ENCODE measurements at places on chromosomes 5 and 9. TPM values are rescaled to one million over a fixed set of nuclear protein-coding genes. Genes with fewer than 3 reads are reported as not detected.

- DNase-seq = no peak
Measured at GRCh38 chr9:122100756-122101155, 7.6 kb upstream of the TTLL11 start.

- no peak for DNase-seq
Measured at GRCh38 chr5:123582550-123583285, 70.7 kb downstream of the CSNK1G3 start.

DNA sequence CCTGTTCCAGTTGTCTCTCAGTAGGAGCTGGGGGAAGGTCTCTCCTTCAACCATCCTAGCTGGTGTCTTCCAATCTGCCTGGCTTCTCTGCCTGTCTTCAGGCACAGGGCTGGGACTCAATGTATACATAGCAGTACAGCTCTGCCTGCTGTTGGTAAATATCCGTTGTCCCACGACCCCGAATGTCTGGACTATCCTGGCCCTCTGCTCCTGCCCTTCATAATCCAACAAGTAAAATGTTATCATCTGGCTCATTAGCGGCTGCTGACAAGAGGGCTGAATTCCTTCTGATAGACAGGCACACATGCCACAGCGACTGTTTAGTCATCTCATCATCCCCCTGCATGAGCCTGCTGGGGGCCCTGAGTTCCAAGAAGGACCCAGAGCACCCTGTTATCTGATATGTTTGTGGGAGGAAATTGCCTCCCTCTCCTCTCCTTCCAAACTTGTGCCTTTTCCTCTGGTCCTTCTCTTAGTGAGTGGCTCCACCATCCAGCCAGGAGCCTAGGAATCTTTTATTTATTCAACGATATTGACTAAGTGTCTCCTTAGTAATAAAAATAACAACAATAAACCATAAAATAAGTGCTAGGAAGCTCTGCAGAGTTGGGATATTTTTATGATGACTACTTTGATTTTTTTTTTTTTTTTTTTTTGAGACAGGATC lies 29.5 kb upstream of the TGFBR1 start:
- no peak for DNase-seq

The LHX3 gene
- not detected for total RNA-seq

DNA sequence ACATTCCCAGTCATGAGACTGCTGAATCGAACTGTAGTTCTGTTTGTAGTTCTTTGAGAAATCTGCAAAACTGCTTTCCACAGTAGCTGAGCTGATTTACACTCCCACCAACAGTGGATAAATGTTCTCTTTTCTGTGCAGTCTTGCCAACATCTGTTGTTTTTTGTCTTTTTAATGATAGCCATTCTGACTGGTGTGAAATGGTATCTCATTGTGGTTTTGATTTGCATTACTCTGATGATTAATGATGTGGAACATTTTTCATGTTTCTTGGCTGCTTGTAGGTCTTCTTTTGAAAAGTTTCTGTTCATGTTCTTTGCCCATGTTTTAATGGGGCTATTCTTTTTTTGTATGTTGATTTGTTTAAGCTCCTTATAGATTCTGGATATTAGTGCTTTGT lies 187.3 kb upstream of the TLE4 start:
- no peak for DNase-seq

- DNase-seq = no peak
Measured at GRCh38 chr9:121607434-121608167, 43.8 kb upstream of the DAB2IP start.

DNA sequence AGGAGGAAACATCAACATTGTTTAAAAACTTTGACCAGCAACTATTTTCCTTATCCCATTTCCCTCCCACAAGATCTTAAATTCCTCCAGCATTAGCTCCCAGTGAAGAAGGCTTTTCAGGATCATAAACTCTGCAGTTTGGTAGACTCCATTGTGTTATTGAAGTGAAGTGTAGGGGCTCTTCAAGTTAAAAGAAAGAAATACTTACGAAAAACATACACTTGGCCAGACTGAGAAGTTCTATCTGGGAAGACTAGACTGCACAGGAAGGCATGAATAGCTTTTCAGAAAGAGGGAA lies 22.3 kb downstream of the LIFR start:
- DNase-seq = no peak

- DNase-seq = no peak
Measured at GRCh38 chr5:20611620-20612019, 623.6 kb upstream of the CDH18 start.

The OR1J2 gene
- total RNA-seq = not detected

DNA sequence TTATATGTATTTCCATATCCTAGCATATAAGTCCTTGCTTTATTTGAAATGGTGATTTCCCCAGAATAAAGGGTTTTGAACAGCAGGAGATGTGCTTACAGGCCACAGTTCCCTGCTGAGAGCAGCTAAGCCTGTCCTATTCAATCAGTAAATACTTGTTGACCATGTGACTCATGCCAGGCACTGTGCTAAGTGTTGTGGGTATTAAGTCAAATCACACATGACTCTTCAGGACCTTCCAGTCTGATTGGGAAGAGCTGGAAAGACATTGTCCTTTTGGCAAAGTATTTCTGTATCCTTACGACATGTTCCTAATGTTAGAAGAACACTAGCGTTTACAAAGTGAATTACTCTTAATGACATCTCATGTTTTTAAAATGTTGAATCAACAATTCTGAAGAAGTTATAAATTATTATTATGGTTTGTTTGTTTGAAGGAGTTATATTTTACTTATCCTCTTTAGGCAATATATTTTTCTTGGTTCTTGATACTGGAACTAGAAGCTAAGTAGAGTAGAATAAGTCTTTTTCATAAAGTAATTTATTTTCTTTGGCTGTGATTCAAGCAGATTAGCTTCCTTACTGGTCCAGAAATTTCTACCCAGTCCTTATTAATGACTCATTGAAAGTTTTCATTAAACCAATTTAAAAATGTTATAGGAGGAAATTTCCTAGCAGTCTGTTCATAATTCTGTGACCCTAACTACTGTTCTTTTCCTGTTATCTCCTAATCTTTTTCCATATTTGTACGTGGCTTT lies 82.1 kb downstream of the GAPVD1 start:
- no peak for DNase-seq

The GARIN3 gene
- total RNA-seq = not detected

GRCh38 chr5:154806176-154806575 lies 44.2 kb downstream of the FAXDC2 start:
- DNase-seq = no peak

- peak; percentile 21 for DNase-seq
Measured at GRCh38 chr9:18798106-18798505, 234.9 kb downstream of the SAXO1 start.

- DNase-seq = no peak
Measured at GRCh38 chr9:95841377-95841776, 34.1 kb upstream of the ERCC6L2 start.

DNA sequence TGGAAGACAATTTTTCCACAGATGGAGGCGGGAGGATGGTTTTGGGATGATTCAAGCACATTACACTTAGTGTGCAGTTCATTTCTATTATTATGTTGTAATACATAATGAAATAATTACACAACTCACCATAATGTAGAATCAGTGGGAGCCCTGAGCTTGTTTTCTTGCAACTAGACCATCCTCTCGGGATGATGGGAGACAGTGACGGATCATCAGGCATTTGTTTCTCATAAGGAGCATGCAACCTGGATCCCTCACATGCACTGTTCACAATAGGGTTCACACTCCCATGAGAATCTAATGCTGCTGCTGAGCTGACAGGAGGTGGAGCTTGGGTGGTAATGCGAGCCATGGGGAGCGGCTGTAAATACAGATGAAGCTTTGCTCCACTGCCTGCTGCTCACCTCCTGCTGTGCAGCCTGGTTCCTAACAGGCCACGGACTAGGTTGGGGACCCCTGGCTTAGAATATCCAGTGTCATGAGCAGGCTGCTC lies 1.6 kb downstream of the STKLD1 start:
- no peak for DNase-seq

The S1PR3 gene
- total RNA-seq = 193 TPM

The STING1 gene
- total RNA-seq = 22.0 TPM

The SPINK6 gene
- not detected for total RNA-seq

- no peak for DNase-seq
Measured at GRCh38 chr5:171386861-171387344, 746 bp upstream of the NPM1 start.

The IL4 gene
- not detected for total RNA-seq

GRCh38 chr9:38333047-38333446 lies 59.5 kb upstream of the ALDH1B1 start:
- DNase-seq = no peak

The NLN gene
- 11.9 TPM for total RNA-seq

The LRRTM2 gene
- total RNA-seq = 0.06 TPM

The VLDLR gene
- 16.7 TPM for total RNA-seq

- DNase-seq = no peak
Measured at GRCh38 chr5:54086191-54086590, 224.2 kb downstream of the ARL15 start.

The KIAA0825 gene
- 2.3 TPM for total RNA-seq

DNA sequence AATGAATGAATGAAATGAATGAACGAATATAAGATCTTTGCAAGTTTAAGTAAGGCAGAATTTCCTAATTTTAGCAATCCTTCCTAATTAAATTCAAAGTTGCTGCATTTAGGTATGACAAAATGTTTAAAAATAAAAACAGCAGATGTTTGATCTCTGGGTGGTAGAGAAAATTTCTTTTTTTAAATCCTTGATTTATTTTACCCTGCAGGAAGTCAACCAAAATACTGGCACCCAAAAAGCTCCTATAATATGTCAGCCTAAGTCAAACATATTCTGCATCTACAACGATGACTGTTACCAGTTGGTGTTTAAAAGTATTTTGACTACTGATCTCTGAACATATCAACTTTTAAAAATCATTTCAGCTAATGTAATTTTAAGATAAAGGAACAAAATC lies 58.4 kb downstream of the TTC39B start:
- no peak for DNase-seq

DNA sequence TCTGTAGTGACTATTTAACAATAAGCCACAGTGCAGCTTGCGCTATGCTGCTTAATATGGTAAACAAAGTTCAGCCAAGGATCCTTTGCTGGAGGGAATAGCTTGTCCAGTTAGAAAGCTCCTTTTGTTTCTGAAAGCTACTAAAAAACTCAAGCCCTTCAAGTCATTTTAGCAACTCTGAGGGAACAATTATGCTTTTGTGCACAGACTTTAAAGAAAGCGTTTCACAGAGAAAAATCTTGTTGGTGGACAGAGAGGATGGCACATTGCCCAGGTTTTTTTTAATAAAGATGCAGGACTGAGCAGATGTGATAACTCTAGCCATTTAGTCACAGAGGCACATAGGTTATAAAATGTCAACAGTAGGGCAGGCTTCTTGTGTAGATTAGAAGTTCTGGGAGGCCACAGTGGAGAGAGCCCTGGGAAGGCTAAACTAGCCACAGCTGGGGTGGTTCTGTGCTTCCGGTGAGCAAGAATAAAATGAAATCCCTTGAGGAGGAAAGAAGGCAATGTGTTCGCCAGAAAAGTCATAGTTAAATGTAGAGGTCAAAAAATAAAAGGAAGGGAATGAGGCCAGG lies 63.4 kb downstream of the ALDH7A1 start:
- DNase-seq = no peak

GRCh38 chr5:175243441-175243840 lies 200.5 kb downstream of the DRD1 start:
- no peak for DNase-seq

- no peak for DNase-seq
Measured at GRCh38 chr9:5587024-5587423, 41.9 kb upstream of the RIC1 start.

DNA sequence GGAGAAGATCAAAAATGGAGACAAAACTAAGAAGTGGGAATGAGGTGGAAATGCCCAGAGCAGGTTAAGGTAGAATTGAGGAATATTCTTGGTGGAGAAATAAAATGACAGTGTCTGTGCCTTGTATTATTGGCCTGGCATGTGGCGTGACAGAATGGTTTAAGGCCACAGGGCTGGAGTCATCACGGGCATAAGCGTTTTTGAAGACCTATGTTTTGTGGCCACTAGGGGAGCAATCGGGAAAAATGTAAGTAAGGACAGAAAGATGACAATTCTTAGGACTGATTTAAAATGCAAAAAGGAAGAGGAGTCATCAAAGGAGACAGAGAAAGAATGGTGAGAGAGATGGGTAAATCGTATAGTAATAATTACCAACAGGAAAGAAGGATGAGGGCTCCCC lies 72.2 kb upstream of the EPB41L4A start:
- DNase-seq = no peak

DNA sequence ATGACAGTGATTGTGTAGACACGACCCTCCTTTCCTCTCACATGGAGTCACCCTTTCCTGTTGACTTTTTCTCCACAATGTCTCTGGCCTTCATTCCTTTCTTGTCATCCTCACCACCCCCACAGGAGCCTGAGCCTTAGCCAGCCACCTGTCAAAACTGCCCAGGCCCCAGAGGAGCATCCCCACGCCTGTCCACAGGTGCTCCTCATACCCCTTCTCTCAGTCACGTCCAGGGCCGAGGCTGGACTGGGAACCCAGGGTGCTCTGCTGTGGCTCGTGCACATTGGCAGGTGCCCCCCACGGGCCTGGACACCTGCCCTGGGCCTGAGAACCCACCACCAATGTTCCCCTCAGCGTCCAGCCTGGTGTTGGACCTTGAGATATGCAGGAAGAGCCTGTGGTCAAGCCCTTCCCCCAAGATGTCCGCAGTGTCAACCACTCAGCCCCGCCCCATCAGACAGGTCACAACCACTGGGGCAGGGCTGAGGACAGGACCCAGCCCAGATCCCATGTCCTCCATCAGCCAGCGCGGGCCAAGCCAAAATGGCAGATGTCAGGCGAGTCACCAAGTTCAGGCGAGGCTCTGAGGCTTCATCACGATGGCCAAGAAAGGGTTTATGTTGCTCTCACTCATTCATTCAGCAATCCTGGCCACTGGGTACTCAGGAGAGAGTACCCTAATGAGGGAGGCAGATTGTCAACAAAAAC lies 65.8 kb upstream of the STXBP1 start:
- no peak for DNase-seq

DNA sequence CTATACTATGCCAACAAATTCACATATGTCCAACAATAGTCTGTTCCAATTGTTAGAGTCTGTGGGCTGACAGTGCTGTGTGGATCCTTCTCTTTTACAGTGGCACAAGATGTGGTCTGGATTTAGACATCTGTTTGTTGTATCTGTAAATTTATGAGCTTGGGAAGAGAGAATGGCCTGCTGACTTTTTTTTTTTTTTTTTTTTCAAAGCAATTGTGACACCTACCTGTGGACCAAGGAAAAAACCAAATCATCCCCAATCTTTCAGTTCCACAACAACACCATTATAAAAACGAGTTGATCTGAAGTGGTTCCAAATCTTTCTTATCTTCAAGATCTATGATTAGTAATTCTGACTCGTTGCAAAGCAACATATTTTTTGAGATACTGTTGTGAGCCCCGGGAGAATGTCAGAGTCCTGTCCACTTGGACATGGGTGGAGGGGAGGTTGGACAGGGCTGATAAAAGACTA lies 4.9 kb downstream of the IRX2 start:
- peak; percentile 53 for DNase-seq

DNA sequence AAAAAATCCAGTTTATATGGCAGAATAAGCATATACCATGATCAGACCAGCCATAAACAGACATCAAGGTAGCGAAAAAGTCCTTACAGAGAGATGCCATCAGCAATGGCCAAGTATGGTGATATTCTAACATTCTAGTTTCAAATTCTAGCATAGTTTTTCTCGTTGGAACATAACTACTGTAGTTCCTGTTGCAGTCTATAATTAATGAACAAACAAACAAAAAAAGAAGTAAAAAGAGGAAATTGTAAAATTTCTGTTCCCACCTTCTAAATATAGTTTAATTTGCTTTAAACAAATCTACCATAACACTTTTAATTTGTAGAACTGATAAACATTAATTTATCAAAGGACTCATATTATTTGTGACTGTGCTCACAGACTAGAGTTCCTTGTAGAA lies 9.9 kb upstream of the CD180 start:
- no peak for DNase-seq

All from esophagus muscularis mucosa (tissue), 4 donors.